ENCODE measurements at places on chromosomes 3 and 15.

- DNase-seq = no peak
Measured at GRCh38 chr3:57179580-57180410, 14.6 kb upstream of the IL17RD start.

DNA sequence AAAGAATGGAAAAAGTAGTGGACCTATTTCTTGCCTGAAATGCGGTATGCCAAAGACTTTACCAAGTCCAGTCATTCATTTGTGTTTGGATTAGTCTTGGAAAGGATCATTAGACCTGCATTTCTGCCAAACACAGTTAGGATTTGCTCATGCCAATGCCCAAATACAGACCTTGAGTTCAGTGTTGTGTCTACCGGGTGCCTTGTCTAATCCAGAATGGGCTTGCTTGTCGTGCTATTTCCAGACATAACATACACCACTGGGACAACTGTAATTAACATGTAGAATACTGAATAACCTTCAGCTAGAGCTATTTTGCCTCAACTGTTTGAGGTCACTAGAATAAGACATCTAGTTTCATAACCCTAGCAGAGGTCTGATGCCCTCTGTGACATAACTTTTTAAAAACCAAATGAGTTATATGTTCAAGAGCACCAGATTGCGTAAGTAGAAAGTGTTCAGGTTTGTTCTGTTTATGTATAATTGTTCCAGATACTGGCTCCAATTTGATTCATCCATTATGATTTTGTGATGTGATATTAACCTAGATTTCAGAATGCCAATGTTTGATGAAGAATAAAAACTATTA is 145.3 kb upstream of the DPH6 start:
- no peak for DNase-seq

DNA sequence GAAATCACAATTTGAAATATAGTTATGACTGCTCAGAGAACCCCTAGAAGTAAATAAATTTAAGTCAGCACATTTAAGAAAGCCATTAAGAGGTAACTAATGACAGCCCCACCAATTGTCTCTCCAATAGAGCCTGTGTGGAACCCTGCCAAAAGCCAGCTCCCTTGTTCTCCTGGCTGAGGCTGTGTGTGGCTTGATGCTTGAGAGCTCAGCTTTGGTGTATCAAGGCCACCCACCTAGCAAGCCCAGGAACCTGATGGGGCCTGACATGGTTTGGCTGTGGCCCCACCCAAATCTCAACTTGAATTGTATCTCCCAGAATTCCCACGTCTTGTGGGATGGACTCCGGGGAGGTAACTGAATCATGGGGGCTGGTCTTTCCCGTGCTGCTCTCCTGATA is 106.9 kb downstream of the LRRN1 start:
- DNase-seq = no peak

- DNase-seq = no peak
Measured at GRCh38 chr3:183185696-183186095, 23.2 kb upstream of the LAMP3 start.

DNA sequence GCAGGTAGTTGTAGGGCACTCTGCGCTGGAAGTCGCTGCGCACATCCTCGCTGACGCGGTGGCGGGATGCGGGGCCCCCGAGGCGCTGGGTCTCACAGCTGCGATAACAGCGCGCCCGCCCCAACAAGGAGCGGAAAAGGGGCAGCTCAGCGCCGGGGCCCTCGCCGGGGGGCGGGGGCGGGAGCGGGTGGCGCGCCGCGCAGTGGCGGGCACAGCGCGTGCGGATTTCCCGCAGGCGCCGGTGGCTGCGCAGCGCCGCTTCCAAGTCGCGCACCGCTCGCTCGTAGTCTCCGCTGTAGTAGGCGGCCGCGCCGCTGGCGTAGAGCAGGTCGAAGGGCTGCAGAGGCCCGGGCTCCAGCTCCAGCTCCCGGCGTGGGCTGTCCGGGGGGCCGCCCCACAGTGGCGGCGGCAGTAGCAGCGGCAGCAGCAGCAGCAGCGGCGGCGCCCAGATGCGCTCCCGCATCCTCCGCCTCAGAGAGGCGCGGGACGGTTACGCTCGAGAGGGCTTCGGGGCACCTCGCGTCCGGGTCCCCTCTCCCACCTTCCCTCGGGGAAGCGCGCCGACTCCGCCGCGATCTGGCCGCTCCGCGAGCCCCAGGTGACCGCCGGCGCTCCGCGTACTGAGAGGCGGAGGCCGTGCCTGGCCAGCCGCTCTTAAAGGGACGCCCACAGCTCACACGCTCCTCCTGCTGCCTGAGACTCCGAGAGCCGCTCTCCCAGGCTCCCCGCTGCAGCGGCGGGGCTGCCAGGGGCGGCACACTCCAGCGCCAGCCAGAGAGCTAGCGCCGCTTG is at the start of gene P3H2:
Gene P3H2, minus strand, starts transcription at position 629 of the 792 bp plus-strand sequence. Its CDS starts 166 bp downstream, at position 463.
- DNase-seq = peak; percentile 59

DNA sequence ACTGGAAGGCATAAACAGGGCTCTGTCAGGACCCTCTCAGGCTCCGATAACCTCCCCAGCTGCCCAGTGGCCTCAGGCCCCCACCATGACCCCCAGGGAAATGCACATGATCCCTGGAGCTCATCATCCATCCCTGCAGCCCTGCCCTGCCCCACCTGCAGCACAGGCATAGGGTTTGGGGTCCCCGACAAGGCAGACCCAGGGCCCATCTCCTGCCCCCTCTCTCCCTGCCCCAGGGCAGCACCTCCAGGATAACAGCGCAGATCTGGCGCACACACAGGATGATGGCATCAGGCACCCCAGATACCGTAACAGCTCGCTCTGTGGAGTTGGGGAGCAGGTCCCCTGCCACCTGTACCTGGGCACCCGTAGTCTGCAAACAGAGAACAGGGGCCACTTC is 4.5 kb downstream of the GPR62 start:
- DNase-seq = no peak

- DNase-seq = peak; percentile 63
Measured at GRCh38 chr3:136862617-136863322, 762 bp downstream of the NCK1 start.

- no peak for DNase-seq
Measured at GRCh38 chr3:106078635-106079034, 209.8 kb upstream of the CBLB start.

GRCh38 chr3:23876923-23877322 is 39.9 kb downstream of the NKIRAS1 start:
- DNase-seq = no peak

- DNase-seq = no peak
Measured at GRCh38 chr3:172678068-172678467, 32.8 kb downstream of the NCEH1 start.

DNA sequence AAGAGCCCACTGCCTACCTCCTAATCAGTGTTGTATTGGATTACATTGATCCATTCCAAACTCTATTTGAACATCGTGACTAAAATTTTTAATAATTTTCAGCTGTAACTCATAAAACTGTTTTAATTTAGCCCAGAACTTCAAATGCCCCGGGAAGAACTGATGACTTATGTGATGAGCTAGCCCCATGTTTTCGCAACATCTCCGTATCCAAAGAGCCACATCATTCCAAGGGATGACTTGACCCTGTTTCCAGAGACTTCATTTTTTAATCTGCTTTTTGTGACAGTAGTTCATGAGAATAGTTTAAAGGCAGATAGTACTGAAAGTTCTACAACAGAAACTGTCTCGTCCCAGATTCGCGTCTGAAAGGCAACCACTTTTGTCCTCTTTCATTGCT is 97.4 kb downstream of the STAC start:
- no peak for DNase-seq

DNA sequence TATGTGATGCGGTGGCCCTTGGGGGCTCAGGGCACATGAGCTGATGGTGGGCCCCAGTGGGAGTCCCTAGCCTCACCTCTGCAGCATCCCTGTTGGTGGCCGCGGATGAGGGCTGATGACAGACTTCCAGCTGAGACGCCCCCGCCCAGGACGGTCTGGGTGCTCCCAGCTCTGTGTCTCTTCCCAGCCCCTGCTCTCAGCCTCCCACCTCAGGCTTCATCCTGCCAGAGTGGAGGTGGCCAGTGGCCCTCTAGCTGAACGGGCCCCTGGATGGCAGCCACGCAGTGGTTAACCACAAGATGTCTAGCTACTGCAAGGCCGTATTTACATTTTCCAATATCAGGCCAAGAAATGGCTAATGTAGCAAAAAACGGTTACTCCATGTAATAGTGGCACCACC is 205.3 kb upstream of the LINGO1 start:
- DNase-seq = no peak

- peak; percentile 91 for DNase-seq
Measured at GRCh38 chr3:52277071-52277964, 1.1 kb downstream of the WDR82 start.

GRCh38 chr3:108403686-108404345 is 106.6 kb downstream of the MYH15 start:
- DNase-seq = no peak

- DNase-seq = no peak
Measured at GRCh38 chr3:191105418-191105817, 93.6 kb upstream of the OSTN start.

GRCh38 chr15:60757831-60758570 is 279.1 kb upstream of the ICE2 start:
- DNase-seq = no peak

- no peak for DNase-seq
Measured at GRCh38 chr3:86938416-86939105, 52.4 kb downstream of the VGLL3 start.

DNA sequence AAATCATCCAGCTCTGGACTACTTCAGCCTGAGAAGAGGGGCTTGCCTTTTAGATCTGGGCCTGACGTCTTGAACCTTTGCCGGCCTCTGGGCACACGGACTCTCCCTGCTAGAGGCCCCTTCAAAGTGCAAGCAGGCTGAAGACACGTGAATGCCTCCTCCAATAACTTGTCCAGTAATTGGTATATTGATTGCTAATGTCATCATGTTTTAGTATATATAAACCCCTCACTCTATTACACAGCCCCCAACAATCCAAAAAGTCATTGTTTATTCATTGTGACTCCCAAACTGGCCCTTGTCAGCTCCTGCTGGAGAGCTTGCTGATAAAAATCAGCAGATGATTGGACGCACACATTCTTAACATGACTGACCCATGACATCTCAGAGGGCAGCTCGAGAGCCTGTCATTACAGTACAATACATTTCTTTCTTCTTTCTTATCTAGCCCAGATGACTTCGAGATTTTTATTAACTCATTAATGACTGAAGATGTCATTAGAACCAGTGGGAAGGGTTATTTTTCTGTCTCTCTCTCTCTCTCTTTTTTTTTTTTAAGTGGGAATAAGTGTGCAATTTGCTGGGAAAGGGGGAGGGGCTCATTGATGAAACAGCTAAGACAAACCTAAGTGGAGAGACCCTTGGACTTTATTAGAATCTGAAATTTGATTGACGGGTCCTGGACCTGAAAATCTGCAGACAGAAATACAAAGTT is 65.5 kb upstream of the NR2F2 start:
- DNase-seq = no peak

GRCh38 chr3:10804183-10804648 is 11.8 kb upstream of the SLC6A11 start:
- DNase-seq = no peak

DNA sequence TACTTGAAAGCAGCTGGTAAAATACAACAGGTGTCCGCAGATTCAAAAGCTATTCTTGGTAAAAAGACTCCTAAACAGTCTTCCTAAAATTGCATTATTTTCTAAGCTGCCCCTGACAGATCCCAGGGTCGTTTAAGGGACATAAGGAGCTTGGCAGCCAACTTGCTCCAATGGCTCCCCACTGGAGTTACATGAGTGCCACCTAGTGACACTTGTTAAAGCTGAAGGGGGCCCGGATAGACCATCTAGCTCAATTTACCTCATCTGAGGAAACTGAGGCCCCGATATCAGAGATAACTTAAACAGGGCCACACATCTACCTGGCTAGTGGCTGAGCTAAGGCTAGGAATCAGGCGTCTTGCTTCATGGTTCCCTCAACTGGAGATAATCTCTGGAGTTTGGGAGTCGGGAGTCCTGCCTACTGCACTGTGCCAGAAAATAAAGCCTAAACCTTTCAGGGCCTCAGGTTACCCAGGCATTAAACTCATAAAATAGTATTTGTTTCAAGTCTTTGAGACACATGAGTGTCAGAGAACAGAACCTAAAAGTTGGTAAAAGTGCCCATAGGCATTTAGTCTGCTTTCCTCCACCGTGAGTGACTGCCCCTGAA is 6.5 kb upstream of the TBC1D23 start:
- DNase-seq = peak; percentile 58

DNA sequence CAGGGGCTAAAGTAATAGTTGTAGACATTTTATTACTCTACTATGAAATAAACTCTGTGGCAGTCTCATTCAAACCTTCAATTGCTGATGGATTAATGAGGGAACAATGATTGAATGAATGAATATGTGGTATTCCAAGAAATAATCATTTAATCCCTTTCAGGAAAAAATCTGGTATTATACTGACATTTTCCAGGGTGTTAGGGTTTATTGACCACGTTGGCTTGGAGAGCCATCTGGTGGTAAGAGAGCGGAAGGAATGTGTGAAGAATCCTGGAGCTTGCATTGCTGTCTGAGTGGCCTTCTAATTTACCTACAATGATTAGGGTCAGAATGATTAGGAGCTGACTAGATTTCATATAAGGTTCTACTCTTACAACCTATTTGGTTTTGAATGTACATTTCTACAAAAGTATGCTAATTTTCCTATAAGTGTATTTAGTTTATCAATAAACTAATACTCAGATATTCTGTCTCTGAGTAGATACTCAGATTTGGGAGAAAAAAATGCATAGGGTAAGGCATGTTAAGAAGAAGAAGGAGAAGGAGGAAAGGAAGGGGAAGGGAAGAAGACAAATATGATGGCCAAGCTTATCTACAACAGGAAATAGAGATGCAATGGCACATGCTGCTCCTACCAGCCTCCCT is 249.9 kb downstream of the ROBO1 start:
- peak; percentile 6 for DNase-seq

GRCh38 chr3:117963858-117964257 is 1070.8 kb downstream of the IGSF11 start:
- no peak for DNase-seq

DNA sequence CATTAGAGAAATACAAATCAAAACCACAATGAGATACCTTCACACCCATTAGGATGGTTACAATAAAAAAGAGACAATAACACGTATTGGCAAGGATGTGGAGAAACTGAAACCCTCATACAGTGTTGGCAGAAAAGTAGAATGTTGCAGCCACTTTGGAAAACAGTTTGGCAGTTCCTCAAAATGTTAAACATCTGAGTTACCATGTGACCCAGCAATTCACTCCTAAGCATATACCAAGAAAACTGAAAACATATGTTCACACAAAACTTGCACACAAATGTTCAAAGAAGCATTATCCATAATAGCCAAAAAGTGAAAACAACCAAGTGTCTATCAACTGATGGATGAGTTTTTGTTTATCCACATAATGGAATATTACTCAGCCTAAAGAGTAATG is 166.9 kb upstream of the FAM3D start:
- no peak for DNase-seq

DNA sequence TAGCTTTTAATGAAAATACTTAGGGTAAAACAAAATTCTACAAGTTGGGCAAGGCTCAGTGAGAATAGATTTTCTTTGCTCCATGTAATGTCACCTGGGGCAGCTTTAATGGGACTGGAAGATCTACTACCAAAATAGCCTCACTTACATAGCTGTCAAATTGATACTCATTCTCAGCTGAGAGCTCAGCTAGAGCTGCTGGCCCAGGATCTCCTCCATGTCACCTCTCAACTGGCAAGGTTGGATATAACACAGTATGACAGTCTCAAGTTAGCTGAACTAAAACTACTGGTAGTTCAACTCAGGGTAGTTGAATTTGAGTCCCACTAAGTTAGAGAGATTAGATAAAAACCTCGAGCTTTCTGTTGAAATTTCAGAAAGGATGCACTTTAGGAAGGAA is 218.5 kb upstream of the PLSCR5 start:
- DNase-seq = no peak

GRCh38 chr3:43523454-43524053 is 98.3 kb downstream of the ANO10 start:
- peak; percentile 35 for DNase-seq

GRCh38 chr15:63085289-63085688 is 36.4 kb upstream of the LACTB start:
- no peak for DNase-seq

Measured in activated CD4-positive, alpha-beta T cell treated with anti-CD3 and anti-CD28 coated beads for 36 hours (primary cell).